ENCODE measurements at places on chromosomes 3 and 15. TPM values are rescaled to one million over a fixed set of nuclear protein-coding genes. Genes with fewer than 3 reads are reported as not detected.

The RBP2 gene
- not detected for total RNA-seq

The SPSB4 gene
- 0.98 TPM for total RNA-seq

The MUSTN1 gene
- 30.2 TPM for total RNA-seq

The STRA6 gene
- total RNA-seq, result 0.98 TPM

The MEIS2 gene
- 76.9 TPM for total RNA-seq

The DOCK3 gene
- 0.98 TPM for total RNA-seq

The SRGAP3 gene
- total RNA-seq, result 20.6 TPM

The ERC2 gene
- total RNA-seq, result 1.2 TPM

The RTP4 gene
- total RNA-seq, result 0.98 TPM

The HACL1 gene
- 8.1 TPM for total RNA-seq

The PLXND1 gene
- 96.5 TPM for total RNA-seq

The TYRO3 gene
- total RNA-seq, result 13.3 TPM

The FRG2C gene
- not detected for total RNA-seq

The KCNMB3 gene
- 1.2 TPM for total RNA-seq

The GADL1 gene
- total RNA-seq, result not detected

The ERICH6 gene
- not detected for total RNA-seq

The HRG gene
- total RNA-seq, result 0.25 TPM

The MYLK gene
- 352 TPM for total RNA-seq

The EDC3 gene
- total RNA-seq, result 23.8 TPM

The SLITRK3 gene
- total RNA-seq, result 2.9 TPM

The PLSCR2 gene
- not detected for total RNA-seq

The NMNAT3 gene
- total RNA-seq, result 17.4 TPM

The ZIC1 gene
- total RNA-seq, result not detected

The DPPA2 gene
- total RNA-seq, result not detected

The DUOX2 gene
- total RNA-seq, result 20.6 TPM
